Fibroblast of mammary gland (primary cell): ENCODE measurements at places on chromosomes 6 and 20.
A peak's percentile ranks its signal among the peaks of the same experiment; 100 is the strongest.

DNA sequence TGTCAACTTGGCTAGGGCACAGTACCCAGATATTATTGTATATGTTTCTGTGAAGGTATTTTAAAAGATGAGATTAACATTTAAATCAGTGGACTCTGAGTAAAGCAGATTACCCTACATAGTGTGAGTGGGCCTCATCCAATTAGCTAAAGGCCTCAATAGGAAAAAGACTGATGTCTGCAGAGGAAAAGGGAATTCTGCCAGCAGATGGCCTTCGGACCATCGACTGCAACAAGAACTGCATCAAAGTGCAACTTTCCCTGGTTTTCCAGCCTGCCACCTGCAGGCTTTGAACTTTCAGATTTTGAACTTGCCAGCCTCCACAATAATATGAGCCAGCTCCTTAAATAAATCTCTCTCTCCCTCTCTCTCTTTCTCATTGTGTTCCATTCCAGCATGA, 80.5 kb downstream of the IMPG1 start:
- DNase-seq: no peak

- DNase-seq: no peak
Measured at GRCh38 chr6:138422861-138423260, 18.8 kb downstream of the HEBP2 start.

GRCh38 chr6:21808045-21808470, 214.5 kb downstream of the SOX4 start:
- DNase-seq: peak; percentile 86

DNA sequence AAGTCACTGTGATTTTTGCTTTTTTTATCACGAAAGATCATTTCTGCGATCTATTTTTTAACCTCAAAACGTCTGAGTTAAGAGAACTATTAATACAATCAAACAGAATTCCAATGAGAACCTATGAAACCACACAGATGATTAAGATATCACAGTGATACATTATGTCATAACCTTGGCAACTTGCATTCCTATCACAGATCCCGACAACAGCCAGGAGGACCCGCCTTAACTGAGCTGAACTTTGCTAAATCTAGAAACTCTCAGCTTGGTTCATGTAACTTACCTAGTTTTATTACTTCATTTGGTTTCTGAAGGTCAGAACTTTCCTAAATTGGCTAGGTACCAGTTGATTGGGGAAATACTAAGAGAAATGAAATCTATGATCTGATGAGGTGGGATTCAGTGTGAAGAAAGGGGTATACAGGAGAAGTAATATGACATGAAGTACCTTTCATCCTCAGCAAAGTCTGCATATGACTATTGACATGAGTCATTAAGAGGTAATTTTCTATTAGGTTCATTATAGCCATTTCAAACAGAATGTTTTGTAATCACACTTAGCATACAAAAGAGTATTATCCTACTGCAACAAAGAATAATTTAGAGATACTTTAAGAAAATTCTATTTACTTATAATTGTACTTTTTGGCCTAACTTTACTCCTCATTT, 11.2 kb downstream of the LYRM4 start:
- DNase-seq: peak; percentile 44

DNA sequence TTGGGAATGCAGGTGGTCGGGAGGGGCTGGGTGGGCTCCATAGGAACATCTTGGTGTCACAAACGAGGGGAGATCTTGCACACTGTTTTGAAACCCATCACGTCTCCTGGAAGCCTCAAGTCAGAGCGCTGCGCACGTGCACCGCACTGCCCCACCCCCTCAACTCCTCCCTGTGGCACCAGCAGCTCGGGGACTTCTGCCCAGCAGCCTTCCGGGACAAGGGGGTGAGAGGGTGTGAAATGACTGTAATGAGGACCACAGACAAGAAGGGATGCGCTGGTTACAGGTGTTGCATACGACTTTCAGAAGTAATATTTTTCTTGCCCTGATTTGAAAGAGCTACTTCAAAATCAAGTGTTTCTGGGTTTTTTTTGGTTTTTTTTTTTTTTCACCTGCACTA, 60.3 kb downstream of the FOXC1 start:
- DNase-seq: no peak
